ENCODE measurements at places on chromosomes 2 and 18.

DNA sequence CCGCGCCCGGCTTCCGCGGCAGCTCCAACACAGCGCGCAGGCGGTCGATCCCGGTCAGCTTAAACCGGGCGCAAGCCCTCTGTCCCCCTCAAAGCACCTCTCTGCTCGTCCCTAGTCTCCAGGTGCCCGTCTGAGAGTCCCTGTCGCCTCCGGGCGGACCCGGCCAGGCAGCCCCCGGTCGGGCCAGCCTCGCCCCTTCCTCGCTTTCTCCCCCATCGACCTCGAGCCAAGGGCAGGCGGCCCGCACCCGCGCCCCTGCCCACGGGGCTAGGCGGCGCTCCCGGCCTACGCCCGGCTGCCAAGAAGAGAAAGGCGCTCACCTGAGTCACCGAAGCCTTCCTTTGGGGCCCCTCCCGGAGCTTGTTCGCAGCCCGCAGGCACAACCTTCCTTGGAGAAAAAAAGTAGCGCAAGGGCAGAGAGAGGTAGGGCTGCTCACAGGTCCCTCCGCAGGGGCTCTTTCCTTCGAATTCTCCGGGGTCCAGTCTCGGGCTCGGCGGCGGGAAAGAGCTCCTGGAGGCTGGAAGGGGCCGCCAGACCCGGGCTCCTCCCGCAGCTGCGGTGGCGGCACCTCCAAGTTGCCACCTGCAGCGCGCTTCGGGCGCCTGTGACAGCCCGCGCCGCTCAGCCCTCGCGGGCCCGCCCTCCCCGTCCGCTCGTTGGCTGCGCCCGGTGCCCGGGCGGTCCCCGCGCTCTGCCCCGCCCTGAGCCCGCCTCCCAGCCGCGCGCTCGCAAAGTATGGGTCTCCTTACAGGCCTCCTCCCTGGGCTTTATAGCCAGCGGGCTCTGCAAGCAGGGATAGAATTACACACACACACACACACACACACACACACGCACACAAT is 86.5 kb upstream of the EPB41L3 start:
- peak; percentile 87 for DNase-seq
- H3K27ac ChIP-seq: no peak overlapping the region
- no peaks in the 10 kb centered on the region for H3K36me3 ChIP-seq

GRCh38 chr2:60522462-60522861 is 31.0 kb downstream of the BCL11A start:
- no peak overlapping the region for H3K4me3 ChIP-seq
- H3K27me3 ChIP-seq: no peaks in the 10 kb centered on the region
- no peak for DNase-seq
- H3K4me1 ChIP-seq: peaks cover 20% of the 10 kb centered on the region

GRCh38 chr2:28648147-28648546 is 103.5 kb upstream of the PPP1CB start:
- H3K27ac ChIP-seq: no peak overlapping the region
- no peaks in the 10 kb centered on the region for H3K27me3 ChIP-seq
- H3K4me1 ChIP-seq: peaks cover 10% of the 10 kb centered on the region
- no peak for DNase-seq

GRCh38 chr2:83006961-83007360 is 1452.1 kb downstream of the SUCLG1 start:
- H3K36me3 ChIP-seq: no peaks in the 10 kb centered on the region
- H3K27me3 ChIP-seq: no peaks in the 10 kb centered on the region
- H3K27ac ChIP-seq: no peak overlapping the region
- H3K4me1 ChIP-seq: no peaks in the 10 kb centered on the region
- no peak overlapping the region for H3K4me3 ChIP-seq

- no peak overlapping the region for H3K4me3 ChIP-seq
- no peaks in the 10 kb centered on the region for H3K36me3 ChIP-seq
- H3K27me3 ChIP-seq: no peaks in the 10 kb centered on the region
- no peaks in the 10 kb centered on the region for H3K4me1 ChIP-seq
- no peak overlapping the region for H3K27ac ChIP-seq
- DNase-seq: peak; percentile 10
These were observed 282.9 kb upstream of the TNP1 start for GRCh38 chr2:217142649-217143266.

DNA sequence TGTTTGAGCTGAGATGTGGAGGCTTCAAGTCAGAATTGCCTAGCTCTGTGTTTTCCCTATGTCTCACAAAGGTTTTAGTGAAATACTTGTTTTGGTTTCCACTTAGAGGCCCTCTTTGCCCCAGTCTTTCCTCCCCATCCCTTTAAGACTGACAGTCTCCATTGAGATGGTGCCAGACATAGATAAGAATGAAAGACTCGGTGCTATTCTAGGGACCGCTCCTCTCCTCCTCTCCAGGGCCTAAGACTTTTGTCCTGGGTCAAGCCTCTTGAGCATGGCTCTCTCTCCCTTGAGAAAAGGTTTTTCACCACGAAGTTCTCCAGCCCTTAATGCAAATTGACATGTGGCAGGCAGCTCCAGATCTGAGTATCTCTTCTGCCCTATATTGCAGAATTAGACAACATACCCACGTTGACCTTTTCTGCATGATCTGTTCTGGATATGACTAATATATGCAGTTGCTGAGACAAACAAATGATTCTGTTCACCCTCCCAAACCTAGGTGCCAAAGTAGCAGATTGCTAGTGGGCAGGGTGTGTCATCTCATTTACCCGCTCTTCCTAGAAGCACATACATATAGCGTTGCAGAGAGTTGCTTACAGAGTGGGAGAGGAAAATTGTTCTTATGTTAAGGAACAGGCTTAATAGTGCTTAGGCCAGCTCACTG is 47.5 kb upstream of the ACSL3 start:
- H3K36me3 ChIP-seq: no peaks in the 10 kb centered on the region
- no peak overlapping the region for H3K27ac ChIP-seq
- H3K4me1 ChIP-seq: no peaks in the 10 kb centered on the region
- no peak for DNase-seq
- H3K4me3 ChIP-seq: no peak overlapping the region

GRCh38 chr18:71936744-71937143 is 607.4 kb downstream of the CBLN2 start:
- no peak overlapping the region for H3K27ac ChIP-seq
- no peaks in the 10 kb centered on the region for H3K4me1 ChIP-seq
- DNase-seq: no peak
- no peaks in the 10 kb centered on the region for H3K36me3 ChIP-seq
- H3K4me3 ChIP-seq: no peak overlapping the region

GRCh38 chr18:58838165-58838860 is 26.4 kb upstream of the ZNF532 start:
- H3K4me1 ChIP-seq: no peaks in the 10 kb centered on the region
- H3K27ac ChIP-seq: no peak overlapping the region
- no peak overlapping the region for H3K4me3 ChIP-seq
- DNase-seq: no peak
- H3K27me3 ChIP-seq: no peaks in the 10 kb centered on the region
- H3K36me3 ChIP-seq: no peaks in the 10 kb centered on the region

DNA sequence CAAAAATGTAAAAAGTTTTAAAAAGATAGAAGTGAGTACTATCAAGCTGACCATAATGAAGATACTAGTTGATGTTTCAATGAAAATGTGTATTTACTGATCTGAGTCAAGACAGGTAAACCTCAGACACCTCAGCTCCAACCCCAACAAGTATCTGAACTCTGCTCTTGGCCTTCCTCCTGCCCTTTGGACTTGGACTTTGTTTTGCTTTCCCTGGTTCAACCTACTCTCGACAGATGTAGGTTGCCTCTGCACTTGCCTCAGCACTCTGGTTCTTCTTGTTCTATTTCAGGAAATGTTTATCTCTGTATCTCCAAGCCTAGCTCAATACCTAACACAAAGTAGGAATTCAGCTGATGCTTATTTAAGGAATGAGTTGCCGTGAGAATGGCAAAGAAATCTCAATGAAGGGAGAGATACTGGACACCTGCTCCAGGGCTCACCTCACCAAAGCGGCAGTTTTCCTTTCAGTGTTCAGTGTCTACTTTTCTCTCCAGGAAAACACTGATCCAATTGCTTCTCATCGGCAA is 248.8 kb upstream of the CTAGE1 start:
- H3K36me3 ChIP-seq: no peaks in the 10 kb centered on the region
- no peak overlapping the region for H3K27ac ChIP-seq
- H3K27me3 ChIP-seq: no peaks in the 10 kb centered on the region
- no peak for DNase-seq
- H3K4me1 ChIP-seq: no peaks in the 10 kb centered on the region

GRCh38 chr18:29004921-29005320 is 828.0 kb upstream of the CDH2 start:
- no peak overlapping the region for H3K4me3 ChIP-seq
- no peaks in the 10 kb centered on the region for H3K36me3 ChIP-seq
- H3K4me1 ChIP-seq: no peaks in the 10 kb centered on the region
- no peak for DNase-seq
- no peak overlapping the region for H3K27ac ChIP-seq
- H3K27me3 ChIP-seq: no peaks in the 10 kb centered on the region

GRCh38 chr2:53877112-53877511 is 17.3 kb upstream of the GPR75 start:
- H3K36me3 ChIP-seq: peaks cover 28% of the 10 kb centered on the region
- H3K27me3 ChIP-seq: no peaks in the 10 kb centered on the region
- no peak for DNase-seq
- H3K27ac ChIP-seq: no peak overlapping the region
- H3K4me3 ChIP-seq: no peak overlapping the region

DNA sequence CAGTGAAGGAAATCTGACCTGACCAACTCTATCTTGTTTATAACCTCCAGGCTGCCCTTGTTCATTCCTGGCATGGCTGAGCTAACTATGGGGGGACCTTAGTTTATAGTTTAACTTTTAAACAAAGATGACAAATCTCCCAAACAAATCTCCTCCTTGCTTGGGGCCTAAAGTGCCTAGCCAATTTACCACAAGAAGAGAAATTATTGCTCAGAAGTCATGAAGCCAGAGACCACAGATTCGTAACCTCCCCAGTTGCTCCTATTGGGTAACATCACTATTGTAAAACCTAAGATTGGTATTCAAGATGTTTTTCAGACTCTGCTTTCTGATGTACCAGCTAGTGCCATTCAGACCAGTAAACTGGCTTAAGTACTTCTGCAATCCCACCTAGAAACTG is 649.4 kb upstream of the SLC8A1 start:
- H3K36me3 ChIP-seq: no peaks in the 10 kb centered on the region
- H3K27me3 ChIP-seq: no peaks in the 10 kb centered on the region
- no peak overlapping the region for H3K4me3 ChIP-seq
- H3K4me1 ChIP-seq: no peaks in the 10 kb centered on the region

DNA sequence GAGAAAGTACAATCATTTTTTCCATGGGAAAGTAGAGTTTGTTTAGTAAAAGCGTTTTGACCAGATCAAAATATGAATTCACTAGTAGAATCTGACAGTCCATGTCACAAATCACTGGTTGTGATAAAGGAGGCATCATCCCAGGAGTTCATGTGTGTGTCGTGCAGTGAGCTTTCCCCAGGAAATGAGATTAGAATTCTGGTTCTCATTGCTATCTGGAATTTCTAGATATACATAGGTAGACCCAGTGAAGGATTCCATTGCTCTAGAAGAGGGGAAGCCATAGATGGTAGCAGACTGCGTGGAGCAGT is 206.6 kb downstream of the NCK2 start:
- H3K27me3 ChIP-seq: no peaks in the 10 kb centered on the region
- H3K4me3 ChIP-seq: no peak overlapping the region
- H3K27ac ChIP-seq: no peak overlapping the region
- H3K36me3 ChIP-seq: no peaks in the 10 kb centered on the region

DNA sequence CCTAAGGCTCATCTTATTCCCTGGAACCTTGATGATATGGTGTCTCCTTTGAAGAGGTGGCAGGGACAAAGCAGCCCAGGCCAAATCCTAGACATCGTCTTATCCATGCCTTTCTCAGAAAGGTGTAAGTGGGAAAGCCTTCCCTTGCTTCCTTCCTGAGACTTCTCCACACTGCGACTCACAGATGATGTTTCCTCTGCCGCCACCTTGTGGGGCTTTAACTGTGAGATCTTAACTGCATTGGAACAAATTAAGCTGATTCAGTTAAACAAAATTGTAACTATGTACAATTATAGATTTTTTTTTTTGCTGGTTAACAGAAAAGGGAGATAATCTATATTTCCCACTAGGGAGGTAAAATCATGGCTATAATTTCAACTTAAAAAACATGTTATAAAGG is 10.0 kb upstream of the GCA start:
- no peak for DNase-seq
- no peaks in the 10 kb centered on the region for H3K4me1 ChIP-seq
- no peak overlapping the region for H3K27ac ChIP-seq
- H3K36me3 ChIP-seq: no peaks in the 10 kb centered on the region

DNA sequence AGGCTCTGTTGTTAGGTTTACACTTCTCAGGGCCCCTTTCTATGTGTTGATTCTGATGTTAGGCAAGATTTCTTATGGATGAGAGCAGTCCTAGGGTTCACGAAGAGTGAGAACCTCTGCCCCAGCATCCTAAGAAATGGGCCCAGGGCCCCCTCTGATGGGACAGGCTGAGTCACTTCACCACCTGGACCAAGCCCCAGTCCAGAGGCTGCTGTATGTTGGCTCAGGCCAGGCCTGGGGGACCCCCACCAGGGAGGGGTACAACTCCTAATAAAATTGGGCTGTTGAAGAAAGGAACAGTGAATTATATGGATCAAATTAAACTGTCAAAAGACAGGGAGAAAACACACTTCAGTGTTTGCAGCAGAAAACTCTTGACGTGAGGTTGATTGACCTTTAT is 365.9 kb upstream of the HS6ST1 start:
- H3K4me3 ChIP-seq: no peak overlapping the region
- H3K4me1 ChIP-seq: no peaks in the 10 kb centered on the region
- no peaks in the 10 kb centered on the region for H3K36me3 ChIP-seq
- H3K27ac ChIP-seq: no peak overlapping the region
- DNase-seq: no peak

GRCh38 chr18:74290794-74291471 is 830 bp downstream of the CYB5A start:
- H3K27ac ChIP-seq: no peak overlapping the region
- H3K4me3 ChIP-seq: peak overlapping the region; percentile 79
- no peaks in the 10 kb centered on the region for H3K27me3 ChIP-seq
- H3K4me1 ChIP-seq: peaks cover 8% of the 10 kb centered on the region
- DNase-seq: peak; percentile 56
- H3K36me3 ChIP-seq: no peaks in the 10 kb centered on the region

GRCh38 chr2:147792966-147793617 is 51.7 kb upstream of the ACVR2A start:
- H3K27ac ChIP-seq: no peak overlapping the region
- H3K4me1 ChIP-seq: peaks cover 8% of the 10 kb centered on the region
- no peak overlapping the region for H3K4me3 ChIP-seq
- H3K36me3 ChIP-seq: no peaks in the 10 kb centered on the region
- no peaks in the 10 kb centered on the region for H3K27me3 ChIP-seq

DNA sequence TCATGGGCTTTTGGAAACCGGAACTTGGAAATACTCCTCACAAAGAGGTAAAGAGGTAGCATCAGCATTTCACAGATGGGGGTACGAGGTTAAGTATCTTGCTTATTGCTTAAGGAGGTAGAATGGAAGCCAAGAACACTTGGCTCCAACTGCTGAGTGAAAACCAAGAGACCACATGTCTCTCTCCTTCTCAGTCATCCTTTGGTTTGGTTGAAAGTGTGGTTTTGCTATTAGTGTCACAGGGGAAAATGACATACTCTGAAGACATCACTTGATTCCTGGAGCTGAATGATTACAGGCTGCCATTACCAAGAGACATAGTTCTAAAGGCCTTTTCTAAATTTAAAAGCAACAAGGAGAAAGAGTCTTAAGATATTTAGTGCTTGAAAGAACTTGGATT is 41.5 kb downstream of the ANTXR1 start:
- no peaks in the 10 kb centered on the region for H3K4me1 ChIP-seq
- no peaks in the 10 kb centered on the region for H3K27me3 ChIP-seq
- DNase-seq: no peak
- H3K36me3 ChIP-seq: no peaks in the 10 kb centered on the region
